Activated naive CD4-positive, alpha-beta T cell (primary cell): ENCODE measurements at places on chromosomes 4 and X.

DNA sequence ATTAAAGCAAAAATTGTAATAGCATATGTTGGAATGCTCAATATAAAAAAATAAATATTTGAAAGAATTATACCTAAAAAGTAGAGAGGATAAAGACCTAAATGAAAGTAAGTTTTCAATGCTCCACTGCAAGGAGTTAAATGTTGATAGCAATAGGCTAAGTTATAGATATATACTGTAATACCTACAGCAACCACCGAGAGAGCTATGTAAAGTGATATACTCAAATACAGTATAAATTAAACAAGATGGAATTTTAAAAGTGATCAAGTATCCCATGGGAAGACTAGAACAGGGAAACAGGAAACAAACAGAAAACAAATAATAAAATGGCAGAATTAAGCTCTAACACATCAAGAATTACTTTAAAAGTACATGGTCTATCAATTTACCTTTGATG is 73.9 kb downstream of the CASP3 start:
- no peak for DNase-seq

DNA sequence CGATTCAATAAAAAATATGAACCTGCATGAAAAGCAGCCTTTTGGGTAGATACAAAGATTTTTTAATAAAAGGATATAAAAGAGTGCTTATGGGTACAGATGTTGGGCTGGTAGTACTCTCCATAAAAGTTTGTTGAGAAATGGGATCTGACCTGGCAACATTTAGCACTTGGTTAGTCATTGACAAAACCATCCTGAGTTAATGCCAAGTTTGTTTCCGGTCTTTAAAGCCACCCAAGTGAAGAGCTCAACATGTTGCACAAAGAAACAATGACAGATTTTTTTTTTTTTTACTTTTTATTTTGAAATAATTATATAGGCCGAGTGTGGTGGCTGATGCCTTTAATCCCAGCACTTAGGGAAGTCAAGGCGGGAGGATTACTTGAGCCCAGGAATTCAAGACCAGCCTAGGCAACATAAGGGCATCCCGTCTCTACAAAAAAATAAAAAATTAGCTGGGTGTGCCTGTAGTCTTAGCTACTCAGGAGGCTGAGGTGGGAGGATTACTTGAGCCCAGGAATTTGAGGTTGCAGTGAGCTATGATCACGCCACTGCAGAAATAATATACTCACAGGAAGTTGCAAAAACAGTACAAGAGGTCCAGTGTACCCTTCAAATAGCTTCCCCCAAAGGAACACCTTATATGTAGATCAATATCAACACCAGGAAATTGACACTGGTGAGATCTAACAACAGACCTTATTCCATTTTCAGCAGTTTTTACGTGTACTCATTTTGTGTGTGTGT is 16.6 kb downstream of the CHST7 start:
- no peak for DNase-seq

DNA sequence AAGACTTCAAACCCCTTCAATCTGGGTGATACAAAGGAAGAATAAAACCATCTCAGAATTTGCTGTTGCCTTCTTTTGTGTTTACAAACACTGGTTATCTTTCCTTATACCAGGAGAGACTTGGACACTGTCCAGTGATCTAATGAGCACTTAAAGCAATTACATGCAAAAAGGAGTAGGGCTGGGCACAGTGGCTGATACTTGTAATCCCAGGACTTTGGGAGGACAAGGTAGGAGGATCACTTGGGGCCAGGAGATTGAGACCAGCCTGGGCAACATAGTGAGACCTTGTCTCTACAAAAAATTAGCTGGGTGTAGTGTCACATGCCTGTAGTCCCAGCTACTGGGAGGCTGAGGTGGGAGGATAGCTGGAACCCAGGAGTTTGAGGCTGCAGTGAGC is 95.7 kb upstream of the DRD5 start:
- DNase-seq: no peak

- DNase-seq: no peak
Measured at GRCh38 chr4:189001971-189002450, 862.8 kb downstream of the TRIML1 start.

- DNase-seq: no peak
Measured at GRCh38 chr4:67697860-67698687, 2.9 kb downstream of the UBA6 start.
